ENCODE measurements at places on chromosomes 7 and 10.

DNA sequence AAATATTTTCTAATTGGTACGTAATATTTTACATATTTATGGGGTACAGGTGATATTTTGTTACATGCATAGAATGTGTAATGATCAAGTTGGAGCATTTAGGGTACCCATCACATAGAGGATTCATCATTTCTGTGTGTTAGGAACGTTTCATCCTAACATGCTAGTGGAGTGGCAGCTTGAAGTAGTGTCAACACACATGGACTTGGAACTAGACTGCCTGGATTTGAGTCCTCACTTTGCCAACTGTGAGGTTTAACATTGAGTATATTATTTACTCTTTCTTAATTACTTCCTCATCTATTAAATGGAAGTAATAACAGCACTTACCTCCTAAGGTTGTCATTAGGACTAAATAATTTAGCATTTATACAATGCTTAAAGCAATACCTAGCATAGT, 241.9 kb downstream of the PLXDC2 start:
- DNase-seq = no peak

DNA sequence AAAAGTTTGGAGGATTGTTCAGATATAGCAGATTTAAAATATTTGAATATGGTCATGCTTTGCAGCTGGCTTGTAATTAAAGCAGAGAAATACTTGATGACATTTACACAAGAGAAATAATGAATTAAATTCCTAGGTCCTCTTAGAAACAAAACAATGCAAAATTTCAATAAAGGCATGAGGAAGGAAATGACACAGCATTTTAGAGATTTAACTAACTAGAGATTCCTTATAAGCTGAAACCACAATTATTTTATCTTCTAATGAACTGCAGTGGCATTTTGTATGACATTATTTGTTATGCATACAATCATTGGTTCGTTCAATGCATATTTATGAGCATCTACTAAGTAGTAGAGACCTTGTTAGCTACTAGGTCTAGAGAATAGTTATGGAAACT, 490.9 kb downstream of the ZWINT start:
- DNase-seq = no peak

- DNase-seq = no peak
These were observed 133.1 kb downstream of the CD36 start for GRCh38 chr7:80771523-80771922.

DNA sequence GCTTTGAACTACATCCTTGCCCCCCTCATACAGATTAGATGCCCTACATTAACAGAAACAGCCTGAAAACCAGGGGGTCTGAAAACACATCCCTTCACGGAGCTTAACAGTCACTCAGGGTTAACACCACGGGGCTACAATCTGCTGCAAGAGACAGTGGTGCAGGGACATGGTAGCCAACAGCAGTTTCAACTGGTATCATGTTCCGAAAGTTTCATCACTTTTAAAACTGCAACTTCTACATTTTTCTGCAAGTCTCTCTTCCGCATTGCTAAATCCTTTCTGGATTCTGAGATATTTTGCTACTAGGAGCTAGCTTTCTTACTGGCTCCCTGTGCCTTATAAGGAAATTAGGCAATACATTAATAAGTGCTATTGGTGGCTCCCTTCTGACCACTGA, 92.6 kb downstream of the JAZF1 start:
- DNase-seq = no peak

- DNase-seq = no peak
These were observed 60.9 kb upstream of the CHRM2 start for GRCh38 chr7:136807598-136807997.

DNA sequence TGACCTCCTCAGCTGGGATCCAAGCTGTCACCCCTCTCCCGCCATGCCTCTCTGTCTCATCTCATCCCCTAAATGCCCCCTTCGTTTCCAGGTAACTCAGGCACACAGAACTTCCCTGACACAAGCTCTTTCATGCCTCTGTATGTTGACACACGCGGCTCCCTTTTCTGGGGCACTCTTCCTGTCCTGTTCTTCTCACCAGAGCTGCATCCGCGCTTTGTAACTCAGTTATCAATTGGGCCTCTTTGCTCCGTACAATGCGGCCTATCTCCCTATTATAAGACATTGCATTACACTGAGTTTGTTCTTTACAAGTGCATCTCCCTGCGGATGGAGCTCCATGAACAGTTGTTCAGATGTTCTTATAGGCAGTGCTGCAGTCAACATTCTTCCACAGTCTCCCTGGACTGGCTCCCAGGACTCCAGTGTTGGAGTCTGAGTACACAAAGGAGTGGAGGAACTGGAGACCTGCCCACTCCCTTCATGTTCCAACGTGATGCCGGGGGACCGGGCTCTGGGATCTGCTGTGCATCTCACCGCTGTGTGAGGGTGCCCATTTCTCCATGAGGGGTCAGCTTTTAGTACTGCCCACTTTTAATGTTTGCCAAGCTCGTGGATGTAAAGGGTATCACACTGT, 56.9 kb upstream of the TNS3 start:
- no peak for DNase-seq

GRCh38 chr10:117488004-117488403, 54.5 kb upstream of the EMX2 start:
- DNase-seq = no peak

- DNase-seq = no peak
These were observed 619.0 kb downstream of the PARD3 start for GRCh38 chr10:34196058-34196433.

DNA sequence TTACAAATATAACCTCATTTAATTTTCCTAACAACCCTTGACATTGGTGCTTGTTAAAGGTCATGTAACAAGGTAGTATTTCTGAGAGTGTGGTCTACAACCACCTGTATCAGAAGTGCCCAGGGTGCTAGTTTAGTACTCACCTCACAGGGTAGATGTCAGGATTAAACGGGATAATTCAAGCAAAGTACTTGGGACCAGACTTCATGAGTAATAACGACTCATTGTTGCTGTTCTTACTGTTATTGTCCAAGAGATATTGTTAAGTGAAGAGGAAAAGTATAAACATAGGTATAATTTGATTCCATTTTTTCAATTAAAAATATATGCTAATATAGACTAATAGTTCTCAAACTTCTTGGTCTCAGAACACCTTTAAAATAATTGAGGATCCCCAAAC, 179.3 kb downstream of the WNT2 start:
- DNase-seq = no peak

DNA sequence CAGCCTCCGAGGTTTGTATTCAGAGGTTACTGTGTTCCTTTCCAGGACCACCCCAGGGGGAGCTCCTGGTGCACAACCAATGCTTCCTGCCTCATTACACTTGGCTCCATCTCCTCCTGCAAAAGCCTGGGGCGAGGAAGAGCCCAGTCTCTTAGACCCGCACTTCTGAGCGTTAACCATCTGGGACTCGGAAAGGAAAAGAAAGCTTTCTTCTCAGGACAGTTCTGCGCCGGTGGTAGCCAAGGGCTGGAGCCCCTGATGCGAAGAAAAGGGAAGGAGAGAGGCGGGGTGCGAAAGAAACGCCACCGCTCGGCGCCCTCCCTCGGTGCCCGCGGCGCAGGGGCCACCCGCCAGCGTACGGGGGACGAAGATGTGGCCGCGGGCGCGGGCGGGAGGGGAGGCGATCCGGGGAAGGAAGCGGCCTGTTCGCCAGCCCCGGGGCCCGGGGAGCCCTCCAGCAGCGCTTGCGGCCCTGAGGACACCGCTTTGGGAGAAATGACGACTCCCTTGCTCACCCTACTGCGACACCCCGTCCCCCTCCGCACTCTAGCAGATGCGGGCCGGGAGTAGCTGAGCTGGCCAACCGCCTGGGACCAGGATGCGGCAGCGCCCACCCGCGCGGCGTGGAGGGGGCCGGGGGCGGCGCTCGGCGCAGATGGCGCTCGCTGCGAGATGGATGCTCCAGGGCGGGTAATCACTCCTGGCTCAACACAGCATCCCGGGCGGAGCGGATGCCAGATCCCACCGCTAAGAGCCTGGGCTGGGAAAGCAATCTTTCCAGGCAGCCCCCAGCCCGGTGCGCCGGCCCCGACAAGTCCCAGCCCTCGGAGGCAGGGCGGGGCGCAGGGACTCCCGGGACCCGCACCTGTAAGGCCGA, 1.3 kb downstream of the NRCAM start:
- DNase-seq = no peak

DNA sequence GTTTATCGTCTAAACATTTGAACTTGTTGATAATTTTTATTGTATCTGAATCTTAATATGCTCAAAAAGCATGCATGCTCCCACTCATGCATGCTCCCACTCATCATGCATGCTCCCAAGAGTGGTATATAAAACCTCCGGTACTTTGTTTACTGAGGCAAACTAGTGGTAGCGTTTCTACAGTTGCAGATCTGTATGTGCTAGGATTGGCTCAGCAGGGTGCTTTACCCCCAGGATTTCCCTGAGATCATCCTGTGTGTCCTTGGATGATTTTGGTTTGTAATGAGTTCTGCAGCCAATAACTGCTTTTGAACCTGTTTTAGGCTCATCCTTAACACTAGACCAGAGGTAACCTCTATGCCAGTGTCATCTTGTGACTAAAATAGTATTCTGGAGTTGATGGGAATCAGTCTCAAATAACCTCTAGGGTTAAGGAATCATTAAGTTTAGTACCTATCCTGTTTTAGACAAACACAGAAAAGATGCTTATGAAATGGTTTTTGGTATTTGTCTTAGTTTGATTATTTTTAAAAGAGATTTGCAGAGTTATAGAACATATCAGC, 40.4 kb downstream of the PHTF2 start:
- DNase-seq = no peak
